Foreskin fibroblast (primary cell): ENCODE measurements at places on chromosomes 3 and 15.
A peak's percentile ranks its signal among the peaks of the same experiment; 100 is the strongest.

- DNase-seq, result no peak
Measured at GRCh38 chr3:15606434-15606891, 4.9 kb downstream of the BTD start.

- DNase-seq, result no peak
Measured at GRCh38 chr3:98901119-98901391, 440 bp downstream of the DCBLD2 start.

GRCh38 chr3:169847896-169848295, 21.8 kb downstream of the LRRC31 start:
- DNase-seq, result no peak

DNA sequence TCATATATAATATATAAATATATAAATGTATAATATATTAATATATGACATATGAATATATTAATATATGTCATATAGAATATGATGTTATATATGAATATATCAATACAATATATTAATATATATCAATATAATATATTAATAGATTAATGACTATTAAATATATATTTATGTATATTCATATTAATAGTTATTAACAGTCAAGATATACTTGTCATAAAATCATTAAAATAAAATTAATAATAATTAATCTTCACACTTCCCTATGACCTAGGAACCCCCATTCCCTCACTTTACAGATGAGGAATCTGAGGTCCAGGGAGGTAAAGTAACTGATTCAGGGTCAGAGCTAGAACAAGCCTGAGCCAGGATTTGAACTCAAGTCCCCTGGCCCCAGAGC, 70.6 kb upstream of the SLC6A11 start:
- DNase-seq, result no peak

DNA sequence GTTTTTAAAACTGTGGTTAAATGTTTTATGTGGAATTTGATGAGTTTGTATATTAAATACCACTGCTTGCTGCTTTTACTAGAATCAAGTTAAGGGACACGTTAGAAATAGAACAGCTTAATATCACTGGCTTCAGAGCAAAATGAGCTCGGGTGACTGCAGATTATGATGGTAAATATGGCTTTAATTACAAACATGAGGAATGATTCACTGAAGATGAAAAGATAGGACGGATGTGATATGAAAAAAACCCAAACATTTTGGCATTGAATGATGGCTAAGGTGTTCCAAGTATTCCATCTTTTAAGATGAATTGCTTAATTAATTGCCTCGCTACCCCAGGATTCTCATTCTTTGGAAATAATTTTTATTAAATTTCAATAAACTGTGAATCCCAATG, 33.7 kb downstream of the SLC24A1 start:
- peak; percentile 46 for DNase-seq

- no peak for DNase-seq
Measured at GRCh38 chr15:44734839-44735481, 1.4 kb upstream of the TRIM69 start.
